Globus pallidus (tissue), 1 donor: ENCODE measurements at places on chromosomes 6 and 20.

DNA sequence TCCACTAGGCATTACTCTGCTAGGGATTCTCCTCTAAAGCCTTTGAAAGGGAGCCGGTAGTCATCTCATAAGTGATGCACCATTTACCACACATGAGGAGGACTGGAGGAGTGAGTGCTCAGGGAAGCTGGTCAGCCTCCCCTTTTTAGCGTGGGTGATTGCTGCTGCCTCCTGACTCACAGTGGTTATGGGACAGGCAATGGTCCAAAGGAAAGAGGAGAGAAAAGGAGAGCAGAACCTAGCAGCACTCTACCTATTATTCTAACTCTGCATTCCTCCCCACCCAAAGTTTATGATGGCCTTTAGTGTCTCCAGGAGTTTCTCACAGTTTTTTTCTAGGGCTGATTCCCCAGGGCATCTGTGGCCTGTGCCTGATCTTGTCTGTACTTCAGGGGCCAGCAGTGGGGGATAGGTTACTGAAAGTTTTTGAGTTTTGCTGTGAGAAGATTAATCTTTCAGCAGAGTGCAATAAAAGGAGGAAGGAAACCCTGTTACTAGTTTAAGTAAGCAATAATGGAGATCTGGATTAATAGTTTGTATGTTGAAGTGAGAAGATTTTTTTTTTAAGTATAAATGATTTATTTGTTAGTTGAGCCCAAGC lies 36.4 kb upstream of the GCLC start:
- no peak for DNase-seq

DNA sequence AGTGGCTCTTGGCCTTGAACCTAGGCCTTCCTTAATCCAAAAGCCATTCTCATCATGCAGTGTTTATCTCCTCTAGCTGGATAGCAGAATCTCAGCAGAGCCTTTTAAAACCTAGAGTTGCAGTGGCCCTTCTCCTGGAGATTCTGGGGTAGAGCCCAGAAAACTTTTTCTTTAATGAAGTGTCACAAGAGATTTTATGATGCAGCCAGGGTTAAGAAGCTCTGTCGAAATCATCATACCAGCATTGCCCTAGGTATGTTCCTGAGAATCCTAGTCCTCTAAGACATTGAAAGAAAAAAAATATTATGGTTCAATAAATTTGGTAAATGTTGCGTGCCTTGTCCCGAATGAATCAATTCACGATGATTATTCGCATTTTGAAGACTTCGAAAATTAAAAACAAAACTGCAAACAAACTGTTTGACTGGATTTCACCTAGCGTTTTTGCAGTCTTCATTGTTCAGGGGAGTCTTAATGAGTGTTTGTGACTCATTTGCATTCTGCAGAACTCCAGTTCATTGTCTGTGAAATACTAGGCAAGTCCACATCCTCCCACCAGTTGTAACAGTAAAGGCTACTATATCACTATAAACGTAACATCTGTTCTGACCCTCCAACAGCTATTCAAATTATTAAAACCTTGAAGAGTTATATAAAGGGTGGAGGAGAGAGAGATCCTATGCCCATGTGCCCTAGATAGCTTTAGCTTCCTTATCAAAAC lies 198.6 kb downstream of the UST start:
- DNase-seq = no peak

DNA sequence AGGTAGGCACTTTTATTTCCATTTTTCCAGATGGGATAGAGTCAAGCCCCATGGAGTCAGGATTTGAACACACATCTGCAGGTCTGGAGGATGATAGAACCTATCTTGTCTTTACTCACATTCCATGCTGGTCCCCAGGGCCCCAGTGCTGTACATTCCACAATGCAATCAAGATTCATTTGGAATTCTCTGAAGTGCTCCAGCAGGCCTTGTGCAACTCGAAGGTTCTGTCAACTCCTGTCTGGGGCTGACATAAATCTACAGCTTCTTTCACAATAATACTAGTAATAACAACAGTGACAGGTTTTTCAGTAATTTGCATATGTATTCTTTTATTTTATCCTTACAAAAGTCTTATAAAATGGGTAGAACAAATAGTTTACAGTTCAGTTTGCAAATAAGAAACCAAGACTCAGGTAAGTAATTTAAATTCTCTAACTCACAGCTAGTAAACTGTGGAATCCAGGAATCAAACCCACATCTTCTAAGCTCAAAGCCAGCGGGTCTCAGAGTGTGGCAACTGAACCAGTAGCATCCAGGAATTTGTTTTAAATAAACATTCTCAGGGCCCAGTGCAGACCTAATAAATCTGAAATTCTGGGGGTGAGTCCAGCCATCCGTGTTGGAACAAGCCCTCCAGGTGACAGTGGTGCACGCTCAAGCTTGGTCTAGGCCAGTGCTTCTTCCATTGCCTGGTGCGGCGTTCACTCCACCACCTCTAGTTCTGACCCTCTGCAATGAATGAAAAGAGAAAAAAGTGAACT lies 137.0 kb upstream of the TNFAIP3 start:
- no peak for DNase-seq

- DNase-seq = no peak
These were observed 121.0 kb downstream of the SYNDIG1 start for GRCh38 chr20:24590178-24590982.

DNA sequence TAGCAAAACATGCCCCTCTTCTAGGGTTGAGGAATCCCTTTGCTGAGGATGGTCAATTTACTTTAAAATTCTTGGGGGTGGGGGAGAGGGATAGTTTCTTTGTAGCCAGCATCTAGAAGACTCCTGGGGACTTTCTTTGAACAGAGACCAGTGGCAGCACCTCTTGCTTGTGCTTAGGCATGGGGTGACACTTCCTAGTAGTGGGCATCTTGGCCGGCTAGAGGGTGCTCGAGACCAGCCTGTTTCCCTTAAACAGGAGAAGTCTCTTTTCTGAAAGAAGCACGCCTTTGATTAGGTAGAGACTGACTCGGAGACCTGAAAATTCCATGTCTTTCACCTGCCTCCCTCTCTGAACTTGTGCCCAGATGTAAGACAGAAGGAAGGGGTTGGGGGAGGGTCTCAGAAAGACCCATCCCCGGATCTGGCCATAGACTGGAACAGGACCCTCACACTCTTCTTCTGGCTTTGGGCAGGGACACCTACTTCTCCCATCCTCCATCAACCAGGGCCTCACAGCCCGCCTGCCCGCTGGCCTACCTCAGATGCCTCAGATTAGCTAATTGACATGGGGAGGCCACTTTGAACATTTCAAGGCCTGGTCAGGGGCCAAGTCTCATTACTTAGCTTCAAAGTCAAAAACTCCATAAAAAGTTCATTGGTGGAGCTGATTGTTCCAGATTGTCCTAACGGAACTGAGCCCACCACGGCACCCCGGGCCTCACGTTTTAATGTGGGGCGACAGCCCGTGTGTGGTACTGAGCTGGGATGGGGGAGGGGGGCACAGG lies 172.2 kb downstream of the CDC5L start:
- DNase-seq = no peak

- DNase-seq = no peak
These were observed 460.0 kb upstream of the NOX3 start for GRCh38 chr6:155915651-155916050.

GRCh38 chr6:73471686-73472290 lies 10.3 kb downstream of the MTO1 start:
- no peak for DNase-seq

- no peak for DNase-seq
These were observed 79.5 kb upstream of the ISM1 start for GRCh38 chr20:13141546-13141945.

DNA sequence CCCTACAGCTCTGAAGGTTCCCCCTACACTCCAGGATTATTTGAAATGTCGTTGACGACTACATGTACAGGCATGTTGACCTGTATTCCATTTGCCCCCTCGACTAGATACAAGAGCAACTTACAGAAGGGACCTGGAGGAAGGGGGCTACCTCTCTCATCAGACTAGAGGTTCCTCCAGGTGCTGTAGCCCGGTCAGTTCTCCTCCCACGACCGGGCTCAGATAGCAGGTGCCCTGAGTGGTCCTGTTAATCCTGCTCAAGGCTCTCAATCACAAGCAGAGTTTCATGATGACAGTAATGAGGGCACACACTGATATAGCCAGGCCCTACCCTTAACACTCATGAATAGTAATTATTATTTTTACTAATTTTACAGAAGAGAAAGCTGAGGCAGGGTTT lies 36.5 kb downstream of the KCNK5 start:
- DNase-seq = no peak

DNA sequence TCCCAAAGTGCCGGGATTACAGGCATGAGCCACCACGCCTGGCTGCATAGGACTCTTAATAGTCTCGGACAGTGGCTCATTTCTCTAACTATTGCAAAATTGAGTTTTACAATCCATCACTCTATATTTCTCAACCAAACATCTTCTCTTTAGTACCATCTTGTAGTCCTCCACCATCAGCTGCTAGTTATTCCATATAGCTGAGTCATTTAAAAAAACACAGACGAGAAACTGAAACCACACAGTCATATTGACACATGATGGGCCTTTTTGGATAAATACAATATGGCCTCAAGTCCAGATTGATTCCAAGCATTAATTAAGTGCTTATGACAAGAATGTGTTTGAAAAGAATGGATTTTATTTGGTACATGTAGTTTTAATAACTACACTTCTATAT lies 599.1 kb downstream of the MEI4 start:
- DNase-seq = no peak

DNA sequence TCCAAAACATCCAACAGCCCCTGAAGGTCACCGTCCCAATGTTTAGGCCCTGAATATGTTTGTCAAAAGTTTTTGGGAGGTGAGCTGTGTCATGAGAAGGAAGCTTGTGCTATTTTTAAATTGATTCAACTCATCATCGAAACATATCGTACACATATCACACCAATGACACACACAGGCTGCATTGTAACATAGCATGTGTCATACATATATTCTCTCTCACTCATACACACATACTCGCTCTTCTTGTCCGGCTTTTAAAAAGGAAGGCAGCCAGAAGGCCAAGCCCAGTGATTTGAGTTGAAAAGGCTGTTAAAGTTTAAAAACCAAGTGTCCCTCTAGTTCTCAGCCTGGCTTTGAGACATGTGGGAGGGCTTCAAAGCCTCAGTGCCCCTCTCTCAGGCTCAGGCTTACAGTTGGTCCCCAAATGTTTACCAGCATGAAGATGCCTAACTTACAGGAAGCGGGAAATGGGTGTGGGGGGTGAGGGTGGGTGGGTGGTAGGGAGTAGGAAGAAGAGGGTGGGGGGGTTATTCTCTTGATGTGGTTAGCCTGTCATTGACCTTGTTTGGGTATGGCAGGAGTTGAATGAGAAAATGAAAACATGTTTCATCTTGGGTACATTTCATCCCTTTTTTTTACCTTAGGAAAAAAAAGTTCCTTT lies 3.3 kb upstream of the PRDM1 start:
- DNase-seq = no peak

DNA sequence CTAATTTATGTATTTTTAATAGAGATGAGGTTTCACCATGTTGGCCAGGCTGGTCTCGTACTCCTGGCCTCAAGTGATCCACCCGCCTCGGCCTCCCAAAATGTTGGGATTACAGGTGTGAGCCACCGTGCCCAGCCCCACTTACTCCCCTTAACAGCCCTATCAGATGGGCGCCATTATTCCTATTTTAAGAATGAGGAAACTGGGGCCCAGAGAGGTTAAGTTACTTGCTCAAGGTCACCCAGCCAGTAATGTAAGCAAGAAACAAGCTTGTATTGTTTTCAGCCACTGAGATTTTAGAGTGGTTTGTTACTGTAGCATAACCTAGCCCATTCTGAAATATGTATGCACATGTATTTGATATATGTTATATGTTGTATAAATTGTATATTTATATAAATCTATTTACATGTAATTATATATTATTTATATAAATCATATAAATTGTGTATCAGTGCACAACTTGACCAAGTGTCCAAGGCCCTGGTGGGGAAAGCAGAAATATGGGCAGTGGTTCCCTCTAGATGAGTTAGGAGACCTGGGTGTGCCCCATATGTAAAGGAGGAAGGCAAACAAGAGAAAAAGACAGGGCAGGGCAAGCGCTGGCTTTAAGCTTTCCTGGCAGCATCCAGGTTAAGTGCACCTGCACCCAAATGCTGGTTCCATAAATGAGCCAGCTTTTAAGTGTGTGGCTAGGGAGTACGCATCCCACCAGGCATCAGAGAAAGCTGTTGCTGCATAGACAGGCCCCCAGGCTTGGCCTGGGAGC lies 1.2 kb upstream of the GUCA1A start:
- no peak for DNase-seq
